DND-41 (cell line): ENCODE measurements at places on chromosomes 1 and 21.

GRCh38 chr21:28455253-28455600, 537.5 kb downstream of the LTN1 start:
- no peak for DNase-seq

- DNase-seq: no peak
These were observed 69.6 kb downstream of the DYRK1A start for GRCh38 chr21:37436174-37436573.

GRCh38 chr1:8213676-8214075, 104.2 kb upstream of the SLC45A1 start:
- DNase-seq: no peak

- DNase-seq: no peak
These were observed 40.2 kb downstream of the NID1 start for GRCh38 chr1:236024641-236025040.

GRCh38 chr1:20612221-20612746, 21.0 kb upstream of the PINK1 start:
- DNase-seq: no peak

GRCh38 chr1:1943834-1944570, 24.9 kb upstream of the TMEM52 start:
- peak; percentile 62 for DNase-seq

- DNase-seq: no peak
These were observed 434.6 kb upstream of the ADGRL2 start for GRCh38 chr1:81366173-81366572.

DNA sequence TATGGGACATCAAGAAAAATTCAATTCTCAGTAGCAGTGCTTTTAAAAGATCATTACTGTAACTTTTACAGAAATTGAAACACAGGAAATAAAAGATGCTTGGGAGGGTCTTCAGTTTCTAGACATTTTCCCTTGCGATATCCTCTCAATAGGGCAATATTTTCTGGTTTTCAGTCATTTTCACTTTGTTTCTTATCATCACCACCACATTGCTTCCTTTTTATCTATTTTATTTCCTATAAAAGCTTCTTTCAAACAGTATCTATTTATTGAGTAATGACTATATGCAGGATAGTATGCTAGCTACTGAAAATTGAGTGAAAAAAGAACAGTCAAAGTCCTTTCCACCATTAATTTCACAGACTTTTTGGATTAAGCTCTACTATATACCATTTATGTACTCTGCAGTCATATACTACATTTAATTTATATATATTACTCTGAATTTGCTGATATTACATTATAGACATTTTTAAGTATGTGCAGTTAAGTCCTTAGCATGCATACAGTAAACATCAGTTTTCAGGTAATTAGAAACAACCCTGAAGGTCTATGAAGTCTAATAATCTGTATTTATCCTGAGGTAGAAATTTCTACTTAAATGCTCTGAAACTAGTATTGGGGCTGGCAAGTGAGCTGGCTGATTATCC, 18.7 kb downstream of the TRMT1L start:
- no peak for DNase-seq

- no peak for DNase-seq
These were observed 1742.1 kb downstream of the BRINP3 start for GRCh38 chr1:188735567-188735966.

DNA sequence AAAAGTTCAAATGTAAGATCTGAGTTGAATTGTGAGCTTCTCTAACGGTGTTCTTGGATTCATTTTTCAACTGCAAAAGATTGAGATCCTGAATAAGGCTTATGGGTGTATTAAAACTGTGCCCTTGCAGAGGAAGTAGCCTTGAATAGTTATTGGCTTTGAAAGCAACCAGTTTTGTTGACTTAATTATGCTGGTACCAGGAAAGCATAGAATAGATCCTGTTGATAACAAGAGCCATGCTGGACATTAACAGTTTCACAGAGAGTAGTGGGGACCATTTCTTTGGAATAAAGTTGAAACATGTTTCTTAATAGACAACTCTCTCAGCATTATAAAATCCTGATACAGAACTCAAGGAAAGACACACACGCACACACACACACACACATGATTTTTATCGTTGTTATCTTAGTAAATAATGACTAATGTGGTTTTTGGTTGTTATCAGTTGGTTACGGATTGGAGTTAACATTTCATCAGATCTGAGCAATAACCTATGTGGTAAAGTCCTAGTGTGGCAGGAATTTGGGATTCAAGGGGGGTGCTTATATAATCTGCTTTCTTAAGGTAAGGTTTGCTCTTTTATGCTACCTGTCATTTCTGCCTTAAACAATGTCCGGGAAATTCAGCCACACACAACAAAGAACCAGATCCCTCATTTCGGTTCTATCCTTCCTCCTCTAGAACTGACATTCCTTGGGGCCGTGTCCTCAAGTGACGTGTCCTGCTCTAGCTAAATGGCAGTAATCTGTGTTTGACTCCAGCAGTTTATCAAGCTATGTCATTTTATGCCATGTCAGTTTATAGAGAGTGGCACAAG, 330.9 kb downstream of the CHRM3 start:
- DNase-seq: peak; percentile 23

DNA sequence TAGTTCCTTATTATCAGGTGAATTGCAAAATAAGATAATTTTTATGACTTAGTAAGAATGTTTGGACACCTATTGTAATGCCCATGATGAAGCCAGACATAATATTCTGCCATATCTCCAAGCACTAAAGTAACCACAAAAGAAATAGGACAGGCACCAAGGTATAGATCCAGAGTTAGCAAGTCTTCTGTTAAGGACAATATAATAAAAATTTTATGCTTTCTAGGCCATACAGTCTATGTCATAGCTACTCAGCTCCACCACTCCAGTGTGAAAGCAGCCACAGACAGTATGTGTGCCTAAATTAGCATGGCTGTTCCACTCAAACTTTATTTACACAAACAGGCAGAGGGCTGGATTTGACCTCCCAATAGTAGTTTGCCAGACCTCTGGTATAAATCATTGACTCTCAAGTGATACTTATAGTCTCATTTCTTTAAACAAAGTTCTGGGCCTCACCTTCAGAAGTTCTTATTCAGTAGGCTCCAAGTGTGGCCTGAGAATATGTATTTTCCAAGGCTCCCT, 88.3 kb downstream of the SCMH1 start:
- no peak for DNase-seq

DNA sequence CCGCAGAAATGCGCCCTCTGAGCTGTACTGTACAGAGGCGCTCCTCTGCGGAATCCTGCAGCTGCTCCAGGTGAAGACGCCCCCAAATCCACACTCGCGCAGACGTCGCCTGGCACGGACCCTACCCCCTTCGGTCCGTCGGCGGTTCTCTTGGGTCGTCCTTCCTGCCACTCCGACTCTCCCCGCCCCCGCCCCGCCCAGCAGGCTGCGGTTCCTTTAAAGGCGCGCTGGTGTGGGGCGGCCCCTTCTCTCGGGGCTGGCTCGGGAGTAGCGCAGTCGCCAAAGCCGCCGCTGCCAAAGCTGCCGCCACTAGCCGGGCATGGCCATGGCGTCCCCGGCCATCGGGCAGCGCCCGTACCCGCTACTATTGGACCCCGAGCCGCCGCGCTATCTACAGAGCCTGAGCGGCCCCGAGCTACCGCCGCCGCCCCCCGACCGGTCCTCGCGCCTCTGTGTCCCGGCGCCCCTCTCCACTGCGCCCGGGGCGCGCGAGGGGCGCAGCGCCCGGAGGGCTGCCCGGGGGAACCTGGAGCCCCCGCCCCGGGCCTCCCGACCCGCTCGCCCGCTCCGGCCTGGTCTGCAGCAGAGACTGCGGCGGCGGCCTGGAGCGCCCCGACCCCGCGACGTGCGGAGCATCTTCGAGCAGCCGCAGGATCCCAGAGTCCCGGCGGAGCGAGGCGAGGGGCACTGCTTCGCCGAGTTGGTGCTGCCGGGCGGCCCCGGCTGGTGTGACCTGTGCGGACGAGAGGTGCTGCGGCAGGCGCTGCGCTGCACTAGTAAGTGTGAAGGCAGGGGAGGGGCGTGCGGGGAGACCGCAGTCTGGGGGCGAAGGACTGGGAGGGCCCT, at the start of gene RASSF5:
Gene RASSF5 (plus strand): TSS at position 248 of the 846 bp plus-strand sequence. CDS start 72 bp downstream, at position 320.
- peak; percentile 53 for DNase-seq

DNA sequence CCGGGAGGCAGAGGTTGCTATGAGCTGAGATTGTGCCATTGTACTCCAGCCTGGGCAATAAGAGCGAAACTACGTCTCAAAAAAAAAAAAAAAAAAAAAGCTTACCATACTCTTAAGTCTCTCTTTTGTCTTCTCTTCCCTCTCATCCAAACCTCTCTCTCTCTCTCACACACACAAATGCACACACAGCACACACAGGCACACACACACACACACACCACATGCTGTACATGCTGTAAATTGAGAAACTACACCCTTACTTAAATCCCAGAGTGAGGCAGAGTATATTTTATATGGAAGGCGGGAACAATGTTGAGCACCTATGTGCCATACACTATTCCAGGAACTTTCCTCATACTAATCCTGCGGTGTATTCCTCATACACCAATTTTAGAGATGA, 6.5 kb downstream of the MCOLN3 start:
- DNase-seq: no peak

DNA sequence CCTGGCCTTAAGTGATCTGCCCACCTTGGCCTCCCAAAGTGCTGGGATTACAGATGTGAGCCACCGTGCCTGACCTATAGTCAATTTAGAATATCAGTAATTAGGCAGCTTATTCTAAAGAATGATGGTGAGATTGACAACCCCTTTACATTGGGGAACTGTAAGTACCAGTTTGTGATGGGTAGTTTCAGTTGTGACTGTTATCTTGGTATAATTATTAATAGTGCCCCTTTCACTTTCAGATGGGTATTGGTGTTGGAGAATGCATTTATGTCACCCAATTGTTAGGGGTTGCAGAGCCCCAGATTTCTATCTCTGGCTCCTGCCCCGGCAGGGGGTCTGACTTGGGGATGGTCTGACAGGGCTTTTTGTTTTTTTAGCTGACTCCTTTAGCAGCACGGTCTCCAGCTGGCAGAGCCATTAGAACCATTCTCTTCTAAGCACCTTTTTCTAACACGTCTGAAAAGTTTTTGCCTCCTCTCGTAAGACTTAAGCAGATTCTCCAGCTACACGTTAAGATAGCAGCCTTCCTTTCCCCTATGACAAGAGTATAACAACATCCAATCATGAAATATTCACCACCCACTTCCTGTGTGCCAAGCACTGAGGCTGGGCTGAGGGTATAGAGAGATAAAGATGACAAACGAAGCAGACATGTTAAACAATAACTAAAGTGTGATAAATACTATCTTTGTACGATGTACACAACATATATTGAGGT, 157.8 kb downstream of the SDCCAG8 start:
- no peak for DNase-seq

GRCh38 chr1:110254604-110255391, 44.7 kb downstream of the KCNC4 start:
- DNase-seq: no peak

DNA sequence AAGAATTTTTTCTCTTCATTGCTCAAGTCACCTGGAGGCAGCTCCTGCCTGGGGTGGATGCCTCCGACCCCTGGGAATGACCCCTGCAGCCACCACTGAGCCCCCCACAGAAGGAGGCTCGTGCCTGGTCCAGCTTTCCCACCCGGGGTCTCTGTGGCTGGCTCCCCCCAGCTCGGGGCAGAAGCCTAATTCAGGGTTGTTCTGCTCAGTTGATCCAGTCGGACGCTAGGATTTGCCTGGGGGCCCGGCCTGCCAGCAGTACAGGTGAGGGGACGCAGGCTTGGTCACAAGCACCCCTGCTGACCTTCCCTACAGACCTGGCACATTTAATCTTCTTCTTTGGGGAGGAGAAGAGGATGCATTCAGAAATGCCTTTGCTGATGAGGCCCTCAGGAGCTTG, 53.6 kb upstream of the POFUT2 start:
- DNase-seq: no peak

GRCh38 chr1:47031585-47031984, 8.1 kb downstream of the CYP4X1 start:
- no peak for DNase-seq

GRCh38 chr1:72911656-72912055, 629.3 kb upstream of the NEGR1 start:
- DNase-seq: no peak

DNA sequence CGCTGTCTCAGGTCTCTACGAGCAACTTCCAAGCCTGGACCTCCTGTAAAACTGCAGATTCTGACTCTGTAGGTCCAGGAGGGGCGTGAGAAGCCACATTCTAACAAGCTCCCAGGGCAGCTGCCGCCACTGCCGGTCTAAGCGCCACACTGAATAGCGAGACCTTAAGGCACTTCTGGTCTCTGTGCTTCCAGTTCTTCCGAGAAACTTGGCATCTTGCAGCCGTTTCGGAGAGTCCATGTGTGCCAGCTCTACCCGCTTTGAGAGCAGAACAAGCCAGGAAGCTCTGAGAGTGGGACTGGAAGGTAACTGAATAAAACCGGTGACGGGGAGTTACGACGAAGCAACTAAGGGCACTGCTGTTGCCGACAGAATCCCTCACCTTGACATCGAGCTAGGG, 12.5 kb downstream of the AGT start:
- no peak for DNase-seq

DNA sequence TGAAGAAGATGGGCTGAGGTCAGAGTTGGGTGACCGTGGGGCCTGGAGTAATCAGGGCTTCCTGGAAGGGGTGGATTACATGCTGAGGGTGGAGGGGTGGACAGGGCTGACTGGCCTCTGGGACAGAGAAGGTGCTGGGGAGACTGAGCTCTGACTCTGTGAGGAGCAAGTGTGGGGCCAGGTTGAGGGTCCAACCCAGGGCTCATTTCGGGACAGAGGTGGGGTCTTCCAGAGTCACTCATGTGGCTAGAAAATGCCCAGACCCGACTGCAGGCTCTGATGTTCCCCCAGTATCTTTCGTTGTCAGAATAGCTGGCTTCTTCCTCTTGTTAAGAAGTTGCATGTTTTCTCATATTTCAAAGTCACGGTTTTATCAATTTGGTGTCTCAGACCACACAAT, 311.8 kb downstream of the PTPRU start:
- no peak for DNase-seq

- peak; percentile 72 for DNase-seq
These were observed 7.0 kb downstream of the KCNAB2 start for GRCh38 chr1:6052543-6053205.

- DNase-seq: no peak
These were observed 47.5 kb downstream of the HSF2BP start for GRCh38 chr21:43611598-43612369.

GRCh38 chr1:109918671-109919070, 8.0 kb downstream of the CSF1 start:
- DNase-seq: no peak

DNA sequence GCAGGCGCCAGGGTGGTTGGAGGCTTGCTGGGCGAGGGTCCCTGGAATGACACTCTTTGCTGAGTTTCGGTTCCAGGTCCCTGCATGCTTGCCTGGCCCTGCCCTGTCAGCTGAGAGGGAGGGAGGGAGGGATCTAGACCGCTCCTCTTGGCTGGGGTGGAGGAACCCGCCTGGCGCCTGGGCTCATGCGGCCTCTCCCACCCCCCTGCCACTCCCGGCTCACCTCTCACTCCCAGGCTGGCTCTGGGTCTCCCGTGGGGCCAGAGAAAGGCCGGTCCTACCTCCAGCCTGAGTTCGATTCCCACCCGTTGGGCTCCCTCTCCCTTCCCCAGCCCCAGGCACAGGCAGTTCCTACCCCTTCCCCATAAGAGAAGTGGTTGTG, 19.0 kb upstream of the IFNLR1 start:
- no peak for DNase-seq
